ENCODE measurements at places on chromosomes 2 and 18.

DNA sequence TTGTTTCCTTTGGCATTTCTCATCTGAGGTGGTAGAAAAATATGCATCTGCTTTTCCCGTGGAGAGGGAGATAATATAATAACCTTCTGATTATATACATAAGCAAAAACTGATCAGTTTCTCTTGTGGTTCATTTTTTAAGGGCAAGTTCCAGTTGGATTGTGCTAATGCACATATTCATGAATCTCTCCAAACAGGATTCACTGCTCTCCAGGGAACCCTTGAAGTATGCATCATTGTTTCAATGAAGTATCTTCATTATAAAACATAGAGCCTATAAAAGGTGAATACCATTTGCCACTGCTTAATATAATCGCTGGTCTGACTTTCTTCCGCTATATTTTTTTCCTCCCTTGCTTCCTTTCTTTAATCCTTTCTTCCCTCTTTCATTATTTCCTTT is 384.7 kb downstream of the FIGN start:
- DNase-seq, result no peak

- no peak for DNase-seq
Measured at GRCh38 chr18:69400253-69400975, at the start of gene DOK6. Gene DOK6, plus strand, starts transcription at chr18:69400888.

GRCh38 chr18:55778788-55779690 is 191.0 kb upstream of the TCF4 start:
- peak; percentile 11 for DNase-seq

DNA sequence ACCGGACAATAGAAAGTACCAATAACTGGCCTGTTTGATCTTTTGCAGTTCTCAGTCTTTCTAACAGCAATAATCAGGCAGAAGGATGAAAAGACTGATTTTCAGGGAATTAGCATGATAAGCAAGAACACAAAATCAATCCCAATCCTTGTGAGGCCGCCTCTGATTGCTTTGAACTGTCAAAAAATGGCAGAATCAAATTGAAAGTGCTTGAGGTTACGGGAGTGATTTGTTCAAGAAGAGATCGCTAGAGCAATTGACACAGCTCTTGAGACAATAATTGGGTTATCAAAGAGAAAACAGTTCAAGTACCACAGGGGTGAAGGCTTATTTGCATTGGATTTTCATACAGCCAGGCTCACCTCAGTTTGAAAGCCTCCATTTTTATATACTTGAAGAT is 663.4 kb downstream of the ARHGAP15 start:
- DNase-seq, result no peak

DNA sequence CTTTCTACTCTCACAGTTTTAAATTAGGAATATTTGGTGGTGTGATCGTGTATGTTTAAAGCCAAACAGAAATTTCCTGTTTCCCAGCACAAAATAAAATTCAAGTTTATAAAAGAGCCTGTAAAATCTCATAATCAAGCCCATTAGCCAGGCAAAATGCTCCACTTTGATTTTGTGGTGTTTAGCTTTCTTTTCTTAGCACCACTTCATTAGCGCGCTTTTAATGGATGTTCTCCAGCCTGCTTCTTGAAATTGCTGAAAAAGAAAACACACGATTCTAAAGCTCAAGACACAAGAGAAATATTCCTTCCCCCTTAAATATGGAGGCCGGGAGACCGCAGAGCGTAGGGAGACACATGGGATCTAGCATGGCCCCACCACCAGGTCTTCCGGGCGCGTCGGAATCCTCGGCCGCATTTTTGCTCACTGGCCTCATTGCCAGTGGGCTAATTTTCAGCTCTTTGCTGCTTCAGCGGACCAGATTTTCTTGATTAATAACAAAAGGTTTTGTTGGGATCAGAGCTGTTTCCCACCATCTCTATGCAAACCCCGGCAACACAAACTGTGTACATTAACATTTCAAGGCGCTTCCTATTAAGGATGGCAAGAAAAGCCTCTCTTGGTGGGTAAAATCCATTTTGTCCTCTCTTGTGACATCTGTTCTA is 40.4 kb upstream of the ID2 start:
- no peak for DNase-seq

DNA sequence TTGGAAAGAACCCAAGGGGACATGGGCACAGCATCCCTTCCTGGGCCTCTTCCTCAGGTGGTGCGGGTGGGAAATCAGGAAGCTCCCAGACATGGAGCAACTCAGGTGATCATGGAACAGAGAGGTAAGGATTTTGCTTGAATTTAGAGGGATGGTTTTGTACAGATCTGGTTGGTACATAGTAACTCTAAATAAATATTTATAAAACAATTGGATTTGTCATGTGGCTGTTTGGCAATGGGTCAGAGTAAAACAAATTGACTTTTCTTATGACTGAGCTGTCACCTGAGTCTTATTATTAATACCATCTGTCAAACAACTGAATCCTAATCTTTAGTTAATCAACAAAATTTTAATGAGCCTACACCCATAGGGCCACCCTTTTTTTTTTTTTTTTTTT is 19.4 kb upstream of the TMEM178A start:
- DNase-seq, result no peak

- DNase-seq, result no peak
Measured at GRCh38 chr18:37364237-37364636, 201.4 kb downstream of the CELF4 start.

DNA sequence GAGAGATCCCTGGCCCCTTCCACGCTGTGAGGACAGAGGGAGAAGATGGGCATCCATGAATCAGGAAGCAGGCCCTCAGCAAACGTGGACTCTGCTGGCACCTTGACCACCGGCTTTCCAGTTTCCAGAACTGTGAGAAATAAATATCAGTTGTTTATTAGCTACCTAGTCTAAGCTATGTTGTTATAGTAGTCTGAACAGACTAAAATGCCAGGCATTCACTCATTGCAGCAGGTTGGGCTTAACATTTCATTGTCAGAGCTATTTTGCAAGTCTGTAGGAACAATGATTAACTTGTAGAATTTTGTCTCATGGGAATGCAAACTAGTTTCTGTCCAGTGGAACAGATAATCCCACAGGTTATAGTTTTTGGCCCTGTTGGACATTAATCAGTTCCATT is 24.8 kb upstream of the TBC1D8 start:
- DNase-seq, result no peak

GRCh38 chr2:30321466-30321865 is 90.1 kb downstream of the LBH start:
- no peak for DNase-seq

- no peak for DNase-seq
Measured at GRCh38 chr2:20034218-20034617, 17.2 kb downstream of the LAPTM4A start.

DNA sequence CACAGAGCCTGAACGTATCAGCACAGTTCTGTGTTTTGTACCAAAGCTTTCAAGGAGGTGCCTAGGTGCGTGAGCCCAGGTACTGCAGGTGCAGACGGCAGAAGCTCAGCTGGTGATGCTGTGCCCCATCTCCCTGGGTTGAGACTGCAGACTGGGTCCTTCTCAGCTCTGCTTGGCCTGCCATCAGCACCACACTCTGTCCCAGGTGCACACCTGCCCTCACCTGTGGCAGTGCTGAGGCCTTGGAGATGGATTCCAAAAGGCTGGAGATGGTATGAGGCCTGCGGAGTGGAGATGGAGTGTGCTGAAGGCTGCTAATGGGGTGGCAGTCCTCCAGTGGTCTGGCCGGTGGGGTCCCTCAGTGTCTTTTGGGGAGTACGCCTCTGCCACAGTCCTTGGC is 9.3 kb downstream of the LDLRAD4 start:
- DNase-seq, result no peak

GRCh38 chr18:45793264-45793965 is 32.1 kb upstream of the SIGLEC15 start:
- DNase-seq, result no peak

GRCh38 chr18:1663879-1664705 is 759.4 kb downstream of the ADCYAP1 start:
- DNase-seq, result no peak

- no peak for DNase-seq
Measured at GRCh38 chr2:19458427-19459003, 100.1 kb upstream of the OSR1 start.

GRCh38 chr2:95299961-95300360 is 2.8 kb downstream of the KCNIP3 start:
- DNase-seq, result no peak

DNA sequence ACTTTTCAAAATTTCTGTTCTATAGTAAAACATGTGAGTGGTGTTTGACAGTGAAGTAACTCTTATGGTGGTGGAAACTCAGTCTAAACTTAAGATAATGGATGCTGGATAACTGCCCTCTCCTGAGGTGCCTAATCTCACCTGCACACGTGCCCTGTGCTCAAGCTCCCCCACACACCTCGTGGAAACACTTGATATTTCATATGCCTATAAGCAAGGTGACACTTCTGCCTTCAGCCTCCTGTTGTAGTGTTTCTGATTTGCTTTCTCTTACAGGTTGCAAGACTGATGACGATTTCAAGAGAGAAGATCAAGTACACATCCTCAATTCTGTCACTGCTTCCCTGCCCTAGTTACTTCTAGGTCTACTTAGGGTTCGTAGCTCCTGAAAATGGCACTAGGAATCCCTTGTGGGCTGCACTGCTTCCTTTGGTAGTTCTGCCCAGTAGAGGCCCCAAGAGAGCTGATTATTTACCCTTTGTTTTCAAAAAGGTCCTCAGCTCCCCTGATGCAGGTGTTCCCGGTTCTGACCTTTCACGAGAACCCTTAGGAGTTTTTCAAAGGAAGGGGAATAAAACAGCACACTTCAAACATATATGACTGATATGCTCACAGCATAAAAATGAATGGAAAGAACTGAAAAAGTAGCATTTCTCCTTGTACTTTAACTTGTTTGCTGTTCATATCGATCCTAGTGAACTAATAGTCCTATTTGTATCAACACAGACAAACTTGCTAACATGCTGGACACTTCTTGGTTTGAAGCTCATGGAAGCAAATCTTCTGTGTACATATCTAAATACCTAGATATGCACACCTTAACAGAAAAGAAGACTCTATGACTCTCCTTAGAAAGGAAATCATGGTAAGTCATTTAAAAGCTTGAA is 6.7 kb downstream of the CAVIN2 start:
- no peak for DNase-seq

GRCh38 chr18:7576685-7577084 is 9.6 kb downstream of the PTPRM start:
- no peak for DNase-seq

DNA sequence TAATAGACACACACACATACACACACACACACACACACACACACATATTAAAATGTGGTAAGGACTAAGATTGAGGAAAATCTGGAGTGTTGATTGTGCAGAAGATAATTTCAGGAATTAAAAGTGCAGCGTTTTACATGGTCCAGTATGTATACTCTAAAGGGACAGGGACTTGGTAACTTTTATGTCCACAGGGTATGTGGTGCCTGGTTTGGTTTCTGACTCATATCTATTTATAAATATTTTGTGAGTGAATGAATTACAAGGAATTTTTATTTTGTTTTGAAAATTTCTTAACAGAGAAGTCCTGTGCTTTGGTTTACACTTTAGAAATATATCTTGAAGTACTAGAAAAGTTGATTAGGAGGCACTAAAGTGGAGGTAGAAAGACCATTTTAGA is 287.7 kb upstream of the NXPH2 start:
- no peak for DNase-seq

DNA sequence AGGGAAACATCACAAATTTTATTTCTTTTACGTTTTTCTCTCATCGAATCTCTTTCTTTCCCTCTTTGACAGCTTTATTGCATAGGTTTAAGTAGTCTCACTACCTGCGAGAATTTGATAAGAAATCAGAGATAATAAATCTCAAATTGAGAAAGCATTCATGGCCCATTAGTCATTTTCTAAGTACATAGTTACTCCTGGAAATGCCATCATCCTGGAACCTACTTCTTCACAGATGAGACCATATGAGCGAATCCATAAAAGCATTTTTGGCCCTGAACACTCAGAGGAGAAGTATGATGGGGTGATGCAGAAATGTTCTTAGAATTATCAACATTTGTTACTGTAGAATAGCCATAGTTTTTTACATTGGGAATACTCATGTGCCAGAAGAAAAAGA is 138.0 kb upstream of the ARHGAP28 start:
- no peak for DNase-seq

DNA sequence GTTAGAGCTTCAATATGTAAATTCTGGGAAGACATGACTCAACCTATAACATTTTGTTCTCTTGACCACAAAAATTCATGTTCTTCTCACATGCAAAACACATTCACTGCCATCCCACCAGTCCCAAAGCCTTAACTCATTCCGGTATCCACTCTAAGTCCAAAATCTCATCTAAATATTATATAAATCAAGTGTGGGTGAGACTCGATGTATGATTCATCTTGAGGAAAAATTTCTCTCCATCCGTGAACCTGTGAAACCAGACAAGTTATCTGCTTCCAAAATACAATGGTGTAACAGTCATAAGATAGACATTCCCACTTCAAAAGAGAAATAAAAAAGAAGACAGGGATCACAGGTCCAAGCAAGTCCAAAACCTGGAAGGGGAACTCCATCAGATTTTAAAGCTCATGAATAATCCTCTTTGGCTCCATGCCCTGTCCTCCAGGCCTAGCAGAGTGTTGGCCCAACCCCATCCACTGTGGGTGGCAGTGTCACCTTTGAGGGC is 101.3 kb downstream of the RAD51AP2 start:
- no peak for DNase-seq

GRCh38 chr2:190996338-190996946 is 17.5 kb downstream of the STAT1 start:
- DNase-seq, result peak; percentile 62

- DNase-seq, result peak; percentile 2
Measured at GRCh38 chr18:11149441-11150270, at the start of gene PIEZO2. Gene PIEZO2, minus strand, starts transcription at chr18:11149569. Its CDS starts 981 bp downstream, at chr18:11148588.

- DNase-seq, result no peak
Measured at GRCh38 chr2:235495373-235496238, 1.8 kb downstream of the AGAP1 start.

DNA sequence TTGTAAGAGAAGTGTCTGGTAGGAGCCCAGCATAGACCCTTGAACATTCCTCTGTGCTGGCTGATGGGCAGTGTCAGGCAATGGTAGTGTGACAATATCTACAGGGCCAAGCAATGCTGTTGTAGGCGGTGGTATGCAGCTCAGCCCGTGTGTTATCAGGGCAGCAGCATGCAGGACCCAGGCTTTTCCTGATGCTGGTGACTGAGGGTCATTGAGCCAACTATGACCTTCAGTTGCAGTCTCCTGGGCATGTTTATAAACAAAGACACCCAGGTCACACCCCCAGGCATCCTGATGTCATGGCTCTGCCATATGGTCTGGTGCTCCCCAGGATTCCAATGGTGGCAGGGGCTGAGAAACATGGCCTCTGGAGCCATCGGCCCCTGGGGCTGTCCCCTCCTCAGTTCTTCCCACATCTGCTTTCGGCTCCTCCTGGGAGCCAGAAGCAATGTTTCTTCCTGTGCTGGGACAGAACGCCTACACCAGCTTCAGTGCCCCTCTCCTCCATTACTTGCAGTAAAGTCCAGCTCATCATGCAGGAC is 518.0 kb upstream of the HS6ST1 start:
- DNase-seq, result no peak

GRCh38 chr18:13335903-13336302 is 117.3 kb downstream of the LDLRAD4 start:
- DNase-seq, result no peak

All from CD4-positive, alpha-beta T cell treated with Interleukin-21 for 1 hour (primary cell).